A549 treated with Hydrocortisone at 1 μM for 4 hours (cell line): ENCODE measurements at places on chromosomes 7 and 10. TPM values are rescaled to one million over a fixed set of nuclear protein-coding genes. Genes with fewer than 3 reads are reported as not detected.

FKBP9 gene
- 70.1 to 149 TPM (median 84.9 TPM) in 5 replicates for total RNA-seq

LDB3 gene
- total RNA-seq = 0.06 to 0.20 TPM (median 0.12 TPM) in 5 replicates

PRKCQ gene
- 3.5 to 4.3 TPM (median 3.7 TPM) in 5 replicates for total RNA-seq

KCNIP2 gene
- 0.49 to 0.98 TPM (median 0.75 TPM) in 5 replicates for total RNA-seq

FBXL13 gene
- total RNA-seq = 0.17 to 0.78 TPM (median 0.36 TPM) in 5 replicates

SCIN gene
- 0.28 to 0.44 TPM (median 0.36 TPM) in 5 replicates for total RNA-seq

SLC39A12 gene
- total RNA-seq = not detected in 5 replicates

TNS3 gene
- total RNA-seq = 61.9 to 86.6 TPM (median 71.8 TPM) in 5 replicates

PDE6C gene
- not detected in 5 replicates for total RNA-seq

GCK gene
- not detected in 5 replicates for total RNA-seq

TMEM168 gene
- 7.3 to 12.4 TPM (median 8.6 TPM) in 5 replicates for total RNA-seq

HNRNPA2B1 gene
- total RNA-seq = 1,094 to 1,714 TPM (median 1,179 TPM) in 5 replicates

MPP7 gene
- total RNA-seq = 0.10 to 0.13 TPM (median 0.10 TPM) in 5 replicates

RBM20 gene
- total RNA-seq = 2.6 to 4.3 TPM (median 3.1 TPM) in 5 replicates

PIK3CG gene
- total RNA-seq = not detected in 5 replicates

GIMAP4 gene
- total RNA-seq = not detected in 5 replicates

WNT16 gene
- total RNA-seq = 0.83 to 1.2 TPM (median 0.94 TPM) in 5 replicates

ABCB8 gene
- 40.2 to 49.4 TPM (median 46.1 TPM) in 5 replicates for total RNA-seq

TRIL gene
- total RNA-seq = not detected in 5 replicates

PSPH gene
- total RNA-seq = 21.2 to 30.1 TPM (median 22.7 TPM) in 5 replicates

MEOX2 gene
- not detected in 5 replicates for total RNA-seq

SPDYE11 gene
- total RNA-seq = not detected in 5 replicates

ABCB4 gene
- not detected in 5 replicates for total RNA-seq

ZSCAN25 gene
- total RNA-seq = 8.2 to 10.5 TPM (median 10.0 TPM) in 5 replicates

MMP21 gene
- 0.05 TPM in 1 of 5 replicates, not detected in the others for total RNA-seq

LRMDA gene
- 3.6 to 5.1 TPM (median 4.4 TPM) in 5 replicates for total RNA-seq

DENND2A gene
- total RNA-seq = 0.39 to 0.98 TPM (median 0.76 TPM) in 5 replicates

AKR1C8 gene
- total RNA-seq = not detected in 5 replicates

RPEL1 gene
- total RNA-seq = 0.06 TPM in 1 of 5 replicates, not detected in the others

VPS41 gene
- total RNA-seq = 19.0 to 34.6 TPM (median 23.3 TPM) in 5 replicates

AKR1D1 gene
- total RNA-seq = not detected in 5 replicates

CYP26C1 gene
- total RNA-seq = not detected in 5 replicates

MSS51 gene
- total RNA-seq = 0.37 to 0.59 TPM (median 0.48 TPM) in 5 replicates

FAM241B gene
- 15.6 to 19.4 TPM (median 16.9 TPM) in 5 replicates for total RNA-seq

APBB1IP gene
- total RNA-seq = 5.1 to 6.4 TPM (median 5.9 TPM) in 5 replicates

COL26A1 gene
- 0.41 to 0.67 TPM (median 0.59 TPM) in 5 replicates for total RNA-seq

LBX1 gene
- total RNA-seq = not detected in 5 replicates

TRIM50 gene
- not detected in 5 replicates for total RNA-seq

CASTOR2 gene
- 2.8 to 4.4 TPM (median 4.3 TPM) in 5 replicates for total RNA-seq

SPDYE5 gene
- total RNA-seq = not detected in 5 replicates
